ENCODE measurements at places on chromosomes 6 and 20. TPM values are rescaled to one million over a fixed set of nuclear protein-coding genes. Genes with fewer than 3 reads are reported as not detected.

DNA sequence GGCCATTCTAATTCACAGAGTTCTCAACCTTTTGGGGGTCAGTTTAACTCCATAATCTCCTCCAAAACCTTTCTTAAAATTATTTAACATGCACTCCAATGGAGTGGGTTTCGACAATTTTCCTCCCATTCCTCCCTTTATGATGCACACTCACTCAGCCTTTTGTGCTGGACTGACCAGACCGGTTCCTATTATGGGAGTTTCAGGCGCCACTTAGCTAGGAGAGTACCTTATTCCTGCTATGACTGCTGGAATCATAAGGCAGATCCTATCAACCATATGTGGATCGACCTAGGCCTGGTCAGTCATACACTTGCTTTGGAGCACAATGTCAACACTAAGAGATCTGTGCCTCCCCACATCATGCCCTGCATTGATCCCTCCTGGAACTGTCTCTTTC, 63.9 kb upstream of the MOCS1 start:
- DNase-seq: peak; percentile 23

GRCh38 chr6:123855506-123855905, 51.8 kb downstream of the NKAIN2 start:
- no peak for DNase-seq

- DNase-seq: no peak
Measured at GRCh38 chr6:32226434-32226833, 2.6 kb upstream of the NOTCH4 start.

DNA sequence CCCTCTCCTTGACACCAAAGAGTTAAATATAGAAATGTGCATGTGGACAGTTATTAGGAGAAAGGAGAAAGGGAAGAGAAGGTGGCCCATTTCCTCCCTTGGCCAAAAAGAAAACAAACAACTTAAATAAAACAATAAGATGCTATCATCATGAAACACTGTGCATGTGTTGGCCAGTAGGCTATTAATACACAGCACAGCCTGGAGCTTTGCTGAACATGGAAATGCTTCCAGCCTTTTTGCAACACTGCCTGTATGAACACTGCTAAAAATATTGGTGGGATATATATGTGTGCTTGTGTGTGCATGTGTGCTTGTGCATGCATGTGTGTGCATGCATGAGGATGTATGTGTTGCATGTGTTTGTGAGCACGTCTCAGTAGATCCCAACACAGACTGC, 100.4 kb downstream of the LY86 start:
- no peak for DNase-seq

DNA sequence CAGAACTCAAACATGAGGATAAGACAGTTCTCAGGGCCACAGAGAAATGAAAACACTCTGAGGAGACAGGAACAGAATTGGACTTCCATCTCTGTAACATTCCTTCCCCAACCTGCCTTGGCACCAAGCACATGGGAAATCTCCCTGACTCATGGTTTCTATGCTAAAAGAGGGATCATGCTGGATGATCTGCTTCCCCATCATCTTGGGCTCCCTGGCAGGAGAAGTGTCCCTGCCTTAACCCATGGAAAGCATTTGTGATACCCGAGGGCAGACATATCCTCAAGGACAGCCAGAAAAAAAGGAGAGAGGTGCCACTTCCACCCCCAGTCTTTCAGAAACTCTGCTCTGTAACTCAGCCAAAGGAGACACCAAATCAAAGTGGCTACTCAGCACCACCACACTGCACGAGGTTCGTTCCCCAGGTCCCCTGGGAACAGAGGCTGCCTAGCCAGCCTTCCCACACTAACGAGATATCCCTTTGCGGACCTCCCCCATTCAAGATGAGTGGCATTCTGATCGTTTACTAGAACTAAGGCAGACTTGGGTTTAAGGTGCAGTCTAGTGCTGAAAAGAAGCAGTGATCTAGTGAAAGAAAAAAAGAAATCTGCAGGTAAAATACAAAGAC, 34.8 kb downstream of the BLOC1S5 start:
- DNase-seq: no peak

GRCh38 chr6:75504465-75505222, 11.0 kb upstream of the FILIP1 start:
- DNase-seq: no peak

- DNase-seq: no peak
Measured at GRCh38 chr20:46361381-46361780, 45.0 kb downstream of the ELMO2 start.

GRCh38 chr6:83885984-83886383, 26.5 kb downstream of the CYB5R4 start:
- DNase-seq: no peak

- DNase-seq: no peak
Measured at GRCh38 chr6:54254886-54255285, 53.4 kb upstream of the TINAG start.

DNA sequence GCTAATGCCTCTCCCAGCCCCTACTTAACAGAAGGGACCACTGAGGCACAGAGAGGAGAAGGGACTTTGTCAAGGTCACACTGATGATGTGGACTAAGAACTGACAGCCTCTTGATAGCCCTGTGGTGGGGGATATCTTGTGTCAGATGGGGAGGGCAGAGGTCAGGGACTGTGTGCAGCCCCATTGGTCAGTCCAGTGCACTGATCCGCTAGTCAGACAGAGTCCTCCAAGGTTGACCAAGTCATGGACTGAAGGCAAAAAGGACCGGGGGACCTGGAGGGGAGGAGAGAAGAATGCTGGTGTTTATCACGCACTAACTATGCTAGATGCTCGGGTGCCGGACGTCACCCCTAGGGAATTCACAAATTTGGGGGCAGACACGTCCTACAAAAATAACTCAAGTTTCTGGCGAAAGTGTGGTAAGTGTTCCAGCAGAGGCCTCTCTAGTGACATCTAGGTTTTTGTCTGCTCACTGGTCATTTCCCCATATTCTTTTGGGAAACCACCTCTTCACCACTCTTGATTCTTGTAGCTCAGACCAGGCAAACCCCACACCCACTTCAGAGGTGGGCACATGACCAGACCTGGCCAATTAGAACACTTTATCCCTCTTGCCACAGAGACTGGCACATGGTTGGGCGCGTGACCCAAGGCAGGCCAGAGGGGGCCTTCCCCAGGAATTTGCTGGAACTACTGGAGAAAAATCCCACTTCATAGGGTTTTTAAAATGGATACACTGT, 21.0 kb downstream of the TCF15 start:
- no peak for DNase-seq

GRCh38 chr20:62234339-62234738, 4.0 kb upstream of the OSBPL2 start:
- DNase-seq: no peak

- no peak for DNase-seq
Measured at GRCh38 chr6:90068703-90069523, 174.6 kb downstream of the GJA10 start.

DNA sequence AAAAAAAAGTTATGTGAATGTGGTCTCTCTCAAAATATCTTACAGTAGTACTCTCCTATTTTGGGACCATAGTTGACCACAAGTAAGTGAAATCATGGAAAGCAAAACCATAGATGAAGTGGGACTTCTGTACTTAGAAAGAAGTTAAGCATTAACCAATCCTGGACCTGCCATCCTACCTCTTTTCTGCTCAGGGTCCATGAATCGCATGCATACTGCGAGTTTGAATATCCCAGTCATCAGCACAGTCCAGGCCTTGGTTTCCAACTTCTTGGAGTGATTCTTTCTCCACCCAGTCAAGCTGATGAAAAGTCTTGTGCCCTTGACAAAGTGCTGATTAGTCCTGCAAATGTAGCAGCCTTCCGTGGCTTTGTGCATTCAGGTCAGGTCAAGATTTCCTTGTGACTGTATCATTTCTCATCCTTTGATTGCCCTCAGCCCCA, 46.0 kb downstream of the RNF217 start:
- DNase-seq: no peak

GRCh38 chr6:82246802-82247504, 591 bp downstream of the IBTK start:
- peak; percentile 22 for DNase-seq

DNA sequence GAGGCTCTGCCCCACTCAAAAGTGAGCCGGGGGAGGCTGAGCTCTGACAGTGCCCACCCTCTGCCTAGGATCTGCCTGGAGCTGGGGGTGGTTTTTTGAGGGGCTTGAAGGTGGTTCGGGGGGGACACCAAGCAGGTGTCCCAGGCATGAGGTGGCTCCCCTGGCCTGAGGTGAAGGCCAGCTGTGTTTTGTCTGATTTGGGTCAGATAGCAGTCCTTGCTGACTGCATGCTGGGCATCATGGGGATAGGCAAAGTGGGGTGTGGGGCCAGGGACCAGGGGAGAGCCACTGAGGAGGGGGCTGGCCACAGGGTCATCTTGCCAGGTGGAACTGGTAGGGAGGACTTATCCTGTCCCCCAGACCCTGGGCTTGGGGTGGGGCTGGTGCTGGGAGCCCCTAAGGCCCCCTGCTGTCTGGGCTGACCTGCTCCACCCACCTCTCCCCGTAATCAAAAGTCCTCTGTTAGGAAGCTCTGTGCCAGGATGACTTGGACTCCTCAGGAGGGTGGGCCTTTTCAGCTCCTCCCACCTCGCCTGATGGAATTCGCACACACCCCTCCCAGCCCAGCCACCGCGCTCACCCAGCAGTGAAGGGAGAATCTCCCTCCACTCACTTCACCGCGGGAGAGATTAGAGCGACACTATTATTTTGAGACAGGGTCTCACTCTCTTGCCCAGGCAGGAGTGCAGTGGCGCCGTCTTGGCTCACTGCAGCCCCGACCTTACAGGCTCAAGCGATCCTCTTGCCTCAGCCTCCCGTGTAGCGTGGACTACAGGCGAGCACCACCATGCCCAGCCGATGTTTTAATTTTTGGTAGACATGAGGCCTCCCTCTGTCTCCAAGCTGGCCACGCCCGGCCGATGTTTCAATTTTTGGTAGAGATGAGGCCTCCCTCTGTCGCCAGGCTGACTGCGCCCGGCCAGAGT, 1.5 kb upstream of the COL9A3 start:
- peak; percentile 49 for DNase-seq

DNA sequence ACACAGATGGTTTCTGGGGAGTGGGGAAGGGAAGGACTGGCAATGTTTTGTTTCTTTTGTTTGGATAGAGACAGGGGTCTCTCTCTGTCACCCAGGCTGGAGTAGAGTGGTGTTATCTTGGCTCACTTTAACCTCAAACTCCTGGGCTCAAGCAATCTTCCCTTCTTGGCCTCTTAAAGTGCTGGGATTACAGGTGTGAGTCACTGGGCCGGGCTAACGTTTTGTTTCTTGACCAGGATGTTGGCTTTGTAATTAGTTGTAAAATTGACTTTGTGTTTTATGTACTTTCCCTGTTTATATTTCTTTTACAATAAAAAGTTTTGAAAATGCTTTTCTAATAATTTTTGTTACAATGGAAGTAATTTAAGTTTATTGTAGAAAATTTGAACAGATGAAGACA, 10.9 kb downstream of the SPATS1 start:
- DNase-seq: peak; percentile 34

GRCh38 chr6:56841751-56842150, 113.2 kb upstream of the BEND6 start:
- DNase-seq: no peak

- DNase-seq: no peak
Measured at GRCh38 chr6:168724669-168725570, 283.9 kb downstream of the SMOC2 start.

GRCh38 chr6:52297433-52297832, 12.9 kb upstream of the MCM3 start:
- no peak for DNase-seq

DNA sequence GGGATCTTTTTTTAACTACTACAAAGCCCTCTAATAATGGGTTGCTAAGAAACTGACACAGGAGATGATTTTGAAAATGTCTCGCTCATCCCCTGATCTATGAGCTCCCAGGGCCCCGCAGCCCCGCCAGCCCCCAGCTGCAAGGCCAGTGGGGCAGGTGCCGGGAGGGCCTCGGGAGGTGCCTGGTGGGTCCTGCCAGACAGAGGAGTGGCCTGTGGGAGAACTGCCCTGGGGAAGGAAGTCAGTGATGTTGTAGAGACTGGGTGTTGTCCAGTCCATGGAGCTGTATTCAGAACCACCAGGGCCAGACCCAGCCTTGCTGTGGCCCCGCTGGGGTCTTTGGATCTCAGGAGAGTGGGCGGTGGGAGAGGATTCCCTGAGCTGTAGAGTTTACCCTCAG, 258.7 kb downstream of the TAF4 start:
- DNase-seq: no peak

- peak; percentile 26 for DNase-seq
Measured at GRCh38 chr6:53818858-53819609, 24.2 kb downstream of the LRRC1 start.

RAD21L1 gene
- under 0.01 TPM for total RNA-seq

SLC35D3 gene
- under 0.01 TPM for total RNA-seq

F13A1 gene
- total RNA-seq: 0.13 TPM

DOK5 gene
- total RNA-seq: 0.13 TPM

TIAM2 gene
- total RNA-seq: 2.4 TPM

RIPPLY2 gene
- not detected for total RNA-seq

ULBP2 gene
- total RNA-seq: 12.2 TPM

MEI4 gene
- total RNA-seq: not detected
